ENCODE measurements at places on chromosomes 1 and 21. TPM values are rescaled to one million over a fixed set of nuclear protein-coding genes. Genes with fewer than 3 reads are reported as not detected.

- no peak for DNase-seq
These were observed 15.3 kb upstream of the FHAD1 start for GRCh38 chr1:15231714-15232201.

The NR5A2 gene
- total RNA-seq, result 162 TPM

DNA sequence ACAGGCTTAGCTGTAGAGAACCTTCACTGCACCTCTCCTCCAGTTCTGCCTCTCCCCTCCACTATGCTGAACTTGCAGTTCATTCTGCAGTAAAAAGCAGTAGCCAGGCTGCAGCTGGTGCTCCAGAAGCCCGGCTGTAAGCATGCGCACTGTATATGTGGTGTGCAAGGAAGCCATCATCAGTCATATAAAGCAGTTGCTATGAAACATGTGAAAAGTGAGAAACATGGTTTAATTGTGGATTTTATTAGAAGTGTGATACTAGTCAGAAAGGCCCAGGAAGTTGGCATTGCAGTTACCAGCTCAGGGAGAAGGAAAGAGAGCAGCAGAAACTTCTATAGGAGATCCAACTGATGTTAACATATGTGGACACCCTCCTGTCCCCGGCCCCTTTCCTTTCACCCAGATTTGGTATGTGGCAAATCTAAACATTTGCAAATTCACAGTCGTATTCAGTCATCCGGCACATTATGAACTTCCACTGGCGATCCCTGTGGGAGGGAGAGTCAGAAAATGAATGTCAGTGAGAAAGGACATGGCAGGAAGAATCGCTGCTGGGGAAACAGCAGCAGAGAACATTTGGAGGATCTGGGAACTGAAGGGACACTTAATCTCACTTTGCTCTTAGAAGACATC, 32.8 kb downstream of the DPT start:
- no peak for DNase-seq

The NPHS2 gene
- total RNA-seq, result not detected

The LCE1A gene
- not detected for total RNA-seq

GRCh38 chr1:78483903-78484302, 6.9 kb upstream of the PTGFR start:
- no peak for DNase-seq

The CELA2A gene
- total RNA-seq, result not detected

The ADAMTS5 gene
- total RNA-seq, result 4.4 TPM

- no peak for DNase-seq
These were observed 256.6 kb downstream of the CTH start for GRCh38 chr1:70667494-70668170.

The HES3 gene
- not detected for total RNA-seq

The B3GALT5 gene
- 16.5 TPM for total RNA-seq

The POFUT2 gene
- total RNA-seq, result 62.6 TPM

The SLAMF1 gene
- total RNA-seq, result 6.0 TPM

The AVPR1B gene
- total RNA-seq, result not detected

The TMEM269 gene
- total RNA-seq, result not detected

- DNase-seq, result peak; percentile 72
These were observed 4.7 kb downstream of the ADGRB2 start for GRCh38 chr1:31759298-31760023.

The PDZK1 gene
- 188 TPM for total RNA-seq

DNA sequence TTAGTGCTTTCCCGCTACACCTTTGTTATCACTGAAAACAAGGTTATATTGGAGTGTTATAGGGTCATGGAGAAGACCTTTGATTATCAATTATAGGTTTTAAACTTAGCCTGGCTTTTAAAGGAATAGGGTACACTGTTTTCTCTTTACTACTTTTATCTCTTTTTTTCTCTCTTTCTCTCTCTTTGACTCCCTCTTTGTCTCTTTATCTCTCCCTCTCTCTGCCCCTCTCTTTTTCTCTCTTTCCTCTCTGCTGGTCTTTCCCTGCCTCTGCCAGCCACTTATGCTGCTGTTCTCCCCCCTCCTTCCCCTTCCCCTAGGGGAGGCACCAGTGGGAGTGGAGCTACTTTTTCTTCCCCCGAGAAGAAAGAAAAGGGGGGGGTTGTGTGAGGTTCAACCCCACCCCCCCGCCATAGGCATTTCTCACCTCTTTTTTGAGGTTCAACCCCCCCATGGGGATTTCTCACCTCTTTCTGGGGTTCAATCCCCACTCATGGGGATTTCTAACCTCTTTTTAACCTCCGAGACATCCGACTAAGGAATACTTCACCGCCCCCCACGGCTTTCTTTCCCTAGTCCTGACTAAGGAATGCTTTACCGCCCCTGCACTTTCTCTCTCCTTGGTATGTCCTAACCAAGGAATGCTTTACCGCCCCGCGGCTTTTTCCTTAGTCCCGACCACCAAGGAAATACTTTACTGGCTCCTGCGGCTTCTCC, 17.2 kb upstream of the ZBTB8B start:
- DNase-seq, result no peak

DNA sequence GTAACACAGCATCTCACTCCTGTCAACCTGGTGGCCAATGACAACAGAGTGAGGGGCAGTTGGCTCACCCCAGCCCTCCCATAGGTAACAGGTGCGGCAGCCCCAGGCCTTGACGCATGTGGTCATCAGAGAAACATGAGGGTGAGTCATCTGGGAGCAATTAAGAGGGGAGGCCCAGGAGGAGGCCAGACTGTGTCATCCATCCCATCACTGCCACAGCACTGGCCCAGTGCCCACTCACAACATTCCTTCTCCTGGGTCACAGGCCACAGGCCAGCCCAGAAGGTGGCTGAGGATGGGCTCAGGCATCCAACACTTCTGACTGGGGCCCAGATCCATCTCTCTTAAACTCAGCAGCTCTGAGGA, 17.1 kb downstream of the TEX35 start:
- peak; percentile 81 for DNase-seq

DNA sequence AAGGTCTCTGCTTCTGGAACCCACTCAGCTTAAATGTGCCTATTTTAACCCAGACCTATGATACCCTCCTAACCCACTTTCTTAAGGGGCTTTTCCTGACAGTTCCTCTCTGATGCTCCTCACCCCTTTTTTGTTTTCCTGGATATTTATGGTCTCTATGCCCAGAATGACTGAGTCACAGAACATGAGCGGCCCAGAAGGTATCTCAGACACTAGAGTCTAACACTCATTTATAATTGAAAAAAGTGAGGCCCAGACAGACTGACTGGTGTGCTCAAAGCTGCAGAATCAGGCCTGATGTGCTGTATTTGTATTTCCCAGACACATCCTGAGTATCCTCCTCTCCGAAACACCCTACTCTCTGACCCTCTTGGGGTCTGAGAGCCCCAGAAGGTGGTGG, 44.0 kb downstream of the LRRC71 start:
- DNase-seq, result no peak

GRCh38 chr1:59136541-59137275, 160.2 kb upstream of the FGGY start:
- no peak for DNase-seq

The PRAMEF17 gene
- total RNA-seq, result not detected

DNA sequence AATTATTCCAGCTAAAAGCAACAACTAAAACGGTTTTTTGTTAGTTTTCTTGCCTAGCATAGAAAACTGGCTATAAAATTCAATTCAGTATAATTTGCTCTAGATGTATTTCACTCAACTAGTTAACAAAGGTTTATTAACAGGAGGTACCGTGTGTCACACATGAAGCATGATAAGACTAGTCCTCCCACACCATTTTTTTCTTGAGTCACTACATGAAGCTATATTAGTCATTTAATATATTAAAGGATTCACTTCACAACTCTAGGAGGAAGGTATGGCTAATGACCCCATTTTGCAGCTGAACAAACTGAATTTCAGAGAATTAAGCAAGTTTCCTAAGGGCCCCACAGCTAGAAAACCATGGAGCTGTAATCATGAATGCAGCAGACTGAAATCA, 307.8 kb upstream of the USP25 start:
- DNase-seq, result no peak

DNA sequence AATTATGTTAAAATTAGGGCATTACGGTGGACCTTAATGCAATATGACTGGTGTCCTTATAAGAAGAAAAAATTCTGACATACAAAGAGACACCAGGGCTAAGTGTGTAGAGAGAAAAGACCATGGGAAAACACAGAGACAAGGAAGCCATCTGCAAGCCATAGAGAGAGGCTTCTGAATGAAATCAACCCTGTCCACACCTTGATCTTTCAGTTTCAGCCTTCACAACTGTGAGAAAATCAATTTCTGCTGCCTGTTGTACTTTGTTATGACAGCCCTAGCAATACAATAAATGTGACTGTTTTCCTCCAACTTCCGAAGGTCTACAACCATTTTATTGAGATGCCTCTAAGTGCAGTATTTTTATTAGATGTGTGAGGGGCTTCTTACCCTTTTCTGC, 1407.2 kb downstream of the MRPL39 start:
- no peak for DNase-seq

The IRF6 gene
- 48.3 TPM for total RNA-seq

- no peak for DNase-seq
These were observed 20.3 kb downstream of the FASLG start for GRCh38 chr1:172679000-172679772.

DNA sequence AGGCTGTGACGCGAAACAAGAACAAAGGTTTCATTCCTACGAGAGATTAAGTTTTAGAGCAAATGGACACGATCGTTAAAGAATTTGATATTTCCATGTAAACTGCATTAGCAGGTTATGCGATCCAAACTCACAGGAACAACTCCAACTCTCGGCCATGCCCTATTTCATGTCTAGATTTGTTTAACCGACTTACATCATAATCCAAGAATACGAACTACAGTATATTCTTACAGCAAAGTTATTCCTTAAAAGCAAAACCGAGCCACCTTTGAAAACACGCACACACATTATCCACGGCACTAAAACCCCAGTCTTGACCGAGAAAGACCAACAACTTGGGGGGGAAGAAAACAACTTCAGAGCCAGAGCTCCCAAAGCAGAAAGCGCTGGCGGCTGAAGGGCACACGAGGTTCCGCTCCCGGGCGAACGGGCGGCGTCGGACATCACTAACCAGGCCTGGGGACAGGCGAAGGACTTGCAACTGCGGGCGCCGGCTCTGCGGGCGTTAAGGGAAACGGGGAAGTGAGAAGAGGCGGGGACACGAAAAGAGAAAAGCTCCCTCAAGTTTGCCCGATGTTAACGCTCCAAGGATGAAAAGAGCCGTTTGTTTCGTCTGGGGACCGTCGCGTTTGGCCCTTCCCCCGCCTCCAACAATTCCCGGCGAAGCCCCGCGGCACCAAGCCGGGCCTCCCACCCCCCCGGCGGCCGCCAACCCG, 690 bp downstream of the B3GALNT2 start:
- DNase-seq, result peak; percentile 57

The GPR161 gene
- total RNA-seq, result 1.9 TPM

GRCh38 chr1:163305441-163305840, 16.3 kb upstream of the NUF2 start:
- DNase-seq, result no peak

The FCRL6 gene
- not detected for total RNA-seq

The KRTAP13-3 gene
- not detected for total RNA-seq

DNA sequence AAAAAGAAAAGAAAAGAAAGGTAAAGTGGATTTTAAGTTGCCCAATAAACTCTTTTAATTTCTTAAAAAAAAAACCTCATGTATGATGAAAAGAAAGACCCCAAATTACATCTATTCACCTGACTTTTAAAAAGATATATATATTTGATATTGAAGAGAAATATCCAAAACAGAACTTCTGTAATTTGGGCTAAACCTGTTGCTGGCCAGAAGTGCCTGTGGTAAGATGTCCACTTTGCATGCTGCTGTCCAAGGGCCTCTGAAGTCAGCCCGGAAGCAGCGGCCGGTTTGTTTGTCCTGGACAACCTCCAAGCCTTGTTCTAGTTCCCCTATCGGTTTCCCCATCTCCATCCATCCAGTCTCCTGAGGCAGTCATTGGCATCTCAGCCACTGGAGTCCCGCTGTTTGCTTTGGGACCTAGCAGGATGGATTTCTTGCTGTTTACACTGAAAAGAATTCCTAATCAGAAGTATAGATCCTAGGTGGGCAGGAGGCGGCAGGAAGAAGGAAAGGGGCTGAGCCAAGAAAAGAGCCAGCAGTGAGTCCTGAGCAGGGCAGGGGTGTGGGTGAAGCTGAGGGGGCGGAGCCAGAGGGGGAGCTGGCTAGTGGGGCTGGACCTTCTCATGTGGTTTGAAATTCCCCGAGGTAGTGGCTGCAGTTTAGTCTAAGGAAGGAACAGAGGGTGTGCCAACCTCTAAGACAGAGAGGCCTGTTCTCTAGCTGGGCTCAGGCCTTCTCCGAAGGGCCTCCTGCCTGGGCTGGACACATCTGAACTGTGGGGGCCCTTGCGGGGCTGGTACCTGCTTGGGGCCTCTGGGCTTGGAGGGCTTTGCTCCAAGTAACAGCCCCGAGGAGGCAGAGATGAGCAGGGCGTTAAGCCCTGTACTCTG, 3.3 kb downstream of the NCMAP start:
- DNase-seq, result no peak

GRCh38 chr1:155179112-155180031, 5.7 kb downstream of the TRIM46 start:
- no peak for DNase-seq

The PYHIN1 gene
- total RNA-seq, result 32.2 TPM

DNA sequence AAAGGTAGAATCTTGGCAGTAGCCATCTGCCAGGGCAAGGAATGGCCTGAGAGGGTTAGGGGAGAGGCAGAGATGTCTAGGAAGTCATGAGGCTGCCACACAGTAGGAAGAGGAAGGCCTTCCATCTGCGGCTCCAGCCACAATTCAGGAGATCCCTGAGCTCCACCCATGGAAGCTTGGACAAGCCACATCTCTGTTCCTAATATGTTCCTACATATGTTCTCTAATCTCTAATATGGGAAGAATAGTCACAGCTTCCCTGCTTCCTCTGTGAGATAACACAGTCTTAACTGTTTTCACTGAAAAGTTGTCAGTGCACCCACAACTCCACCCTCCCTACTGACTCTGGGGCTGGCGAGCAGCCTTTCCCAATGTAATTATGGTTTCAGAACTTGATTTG, 109.5 kb downstream of the CDC7 start:
- DNase-seq, result no peak

The CPTP gene
- 94.0 TPM for total RNA-seq

DNA sequence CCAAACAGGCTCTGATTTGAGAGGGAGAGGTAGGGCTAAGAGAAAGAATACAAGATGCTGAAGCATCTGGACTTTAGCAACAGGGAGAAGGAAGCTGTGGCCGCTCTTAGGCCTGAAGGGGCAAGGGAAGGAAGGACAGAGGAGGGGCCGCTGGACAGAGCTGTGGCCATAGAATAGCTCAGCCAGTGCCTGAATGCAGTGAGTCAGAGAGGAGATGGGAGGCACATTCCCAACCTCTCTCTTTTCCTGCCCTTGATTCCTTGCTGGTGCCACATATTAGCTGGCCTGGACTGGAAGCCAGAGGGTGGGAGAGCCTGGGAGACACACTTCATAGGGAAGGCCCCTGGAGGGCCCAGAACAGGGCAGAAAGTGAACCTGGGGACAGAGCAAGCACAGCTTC, 83.4 kb upstream of the POU3F1 start:
- DNase-seq, result no peak

The INAVA gene
- total RNA-seq, result 331 TPM
